Type B pancreatic cell (in vitro differentiated cells): ENCODE measurements at places on chromosomes 13 and 19. TPM values are rescaled to one million over a fixed set of nuclear protein-coding genes. Genes with fewer than 3 reads are reported as not detected.

Gene RETN
- not detected in 2 replicates for total RNA-seq

Gene GGN
- total RNA-seq = 1.1 and 1.5 TPM in 2 replicates

Gene LILRB3
- not detected in 2 replicates for total RNA-seq

Gene SLC25A42
- 10.0 and 13.4 TPM in 2 replicates for total RNA-seq

Gene COX7A1
- total RNA-seq = not detected in 2 replicates

DNA sequence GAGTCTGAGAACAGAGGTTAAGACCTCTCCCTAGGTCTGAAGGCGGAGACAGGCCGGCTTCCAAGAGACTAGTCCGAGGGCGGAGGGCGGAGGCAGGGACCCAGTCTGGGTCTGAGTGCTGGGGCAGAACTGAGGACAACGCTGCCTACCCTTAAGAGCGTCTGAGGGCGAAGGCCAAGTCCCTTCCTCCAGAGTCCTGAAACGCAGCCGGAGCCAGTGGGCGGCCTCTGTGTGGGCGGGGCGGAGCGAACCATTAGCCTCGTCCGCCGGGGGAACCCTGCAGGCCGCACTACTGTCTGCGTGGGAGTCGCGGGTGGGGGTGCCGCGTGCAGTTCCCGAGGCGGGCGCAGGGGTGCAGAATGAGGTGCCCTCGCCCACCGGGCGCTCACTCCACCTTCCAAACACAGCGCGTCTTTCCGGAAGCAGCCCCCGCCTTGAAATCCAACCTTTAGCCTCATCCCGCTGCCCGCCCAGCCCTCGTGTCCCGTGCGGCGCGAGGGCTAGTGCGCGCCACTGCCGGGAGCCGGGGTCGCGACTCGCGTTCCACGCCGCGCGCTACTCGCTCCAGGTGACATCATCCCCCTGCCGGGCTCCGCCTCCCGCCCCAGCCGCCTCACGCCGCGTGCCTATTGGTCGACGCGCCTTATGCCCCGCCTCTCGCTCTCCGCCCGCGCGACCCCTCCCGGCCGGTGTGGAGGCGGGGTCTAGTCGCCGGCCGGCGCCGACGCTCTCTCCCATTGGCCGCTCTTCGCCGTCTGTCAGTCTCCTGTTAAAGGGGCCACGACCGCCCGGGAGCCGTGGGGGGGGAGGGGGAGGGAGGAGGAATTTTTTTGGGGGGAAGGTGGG, at the start of gene C19orf73:
C19orf73 (minus strand) TSS at position 579 of the 846 bp plus-strand sequence; CDS start at position 458, 121 bp downstream.
- peak within 1 kb of the TSS; percentile 86 for H3K27ac ChIP-seq
- H3K27me3 ChIP-seq = peaks cover 21% of the 10 kb centered on the region
- H3K4me3 ChIP-seq = peak within 1 kb of the TSS; percentile 87
- peaks cover 23% of the 10 kb centered on the region for H3K4me1 ChIP-seq
- H3K36me3 ChIP-seq = no peaks in the 10 kb centered on the region
- DNase-seq = peak; percentile 97

DNA sequence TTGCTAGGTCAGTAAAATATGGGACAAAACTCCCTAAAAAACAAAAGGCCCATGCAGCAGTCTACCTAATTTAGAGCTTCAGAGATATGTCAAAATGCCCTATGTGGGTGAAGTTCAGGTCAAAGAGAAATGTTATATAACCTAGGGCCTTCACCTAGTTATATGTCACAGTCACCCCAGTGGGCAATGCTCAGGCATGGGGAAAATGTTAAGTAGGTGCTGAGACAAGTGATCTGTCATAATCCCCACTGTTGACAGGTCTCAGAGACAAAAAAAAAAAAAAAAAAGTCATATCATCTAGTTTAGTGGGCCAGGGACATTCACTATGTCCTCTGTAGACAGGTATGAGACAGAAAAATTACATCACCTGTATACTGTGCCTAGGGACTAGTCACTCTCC, 128.6 kb upstream of the ZNF91 start:
- no peak for DNase-seq
- H3K4me3 ChIP-seq = no peak overlapping the region
- H3K4me1 ChIP-seq = no peaks in the 10 kb centered on the region
- no peak overlapping the region for H3K27ac ChIP-seq
- no peaks in the 10 kb centered on the region for H3K27me3 ChIP-seq
- peaks cover 4% of the 10 kb centered on the region for H3K36me3 ChIP-seq

- H3K4me1 ChIP-seq = peaks cover 6% of the 10 kb centered on the region
- no peak overlapping the region for H3K27ac ChIP-seq
- peaks cover 7% of the 10 kb centered on the region for H3K36me3 ChIP-seq
- no peak for DNase-seq
- H3K27me3 ChIP-seq = no peaks in the 10 kb centered on the region
- no peak overlapping the region for H3K4me3 ChIP-seq
These were observed 69.1 kb downstream of the FNDC3A start for GRCh38 chr13:49044836-49045235.

GRCh38 chr19:58218899-58219298, 9.8 kb upstream of the ZNF544 start:
- no peaks in the 10 kb centered on the region for H3K27me3 ChIP-seq
- H3K27ac ChIP-seq = no peak overlapping the region
- no peak for DNase-seq

DNA sequence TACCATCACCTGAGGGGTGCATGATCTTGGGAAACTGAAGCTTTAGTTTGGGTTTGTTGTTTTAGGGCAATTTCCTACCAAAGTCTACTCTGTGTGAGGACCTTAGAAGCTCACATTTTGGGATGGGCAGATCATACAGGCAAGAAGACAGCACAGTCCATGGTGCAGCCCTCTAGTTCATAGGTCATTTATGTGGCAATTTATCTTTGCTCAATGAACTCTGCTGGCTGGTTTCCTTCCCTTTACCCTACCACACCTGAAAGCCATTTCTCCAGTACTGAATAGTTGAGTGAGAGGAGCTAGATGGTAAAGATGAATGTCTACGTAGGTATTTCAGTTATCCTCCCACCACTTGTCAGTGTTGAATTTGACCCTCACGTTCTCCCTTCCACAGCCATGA, 87.5 kb upstream of the KLF12 start:
- no peaks in the 10 kb centered on the region for H3K27me3 ChIP-seq
- H3K4me3 ChIP-seq = no peak overlapping the region
- DNase-seq = no peak
- no peaks in the 10 kb centered on the region for H3K36me3 ChIP-seq

DNA sequence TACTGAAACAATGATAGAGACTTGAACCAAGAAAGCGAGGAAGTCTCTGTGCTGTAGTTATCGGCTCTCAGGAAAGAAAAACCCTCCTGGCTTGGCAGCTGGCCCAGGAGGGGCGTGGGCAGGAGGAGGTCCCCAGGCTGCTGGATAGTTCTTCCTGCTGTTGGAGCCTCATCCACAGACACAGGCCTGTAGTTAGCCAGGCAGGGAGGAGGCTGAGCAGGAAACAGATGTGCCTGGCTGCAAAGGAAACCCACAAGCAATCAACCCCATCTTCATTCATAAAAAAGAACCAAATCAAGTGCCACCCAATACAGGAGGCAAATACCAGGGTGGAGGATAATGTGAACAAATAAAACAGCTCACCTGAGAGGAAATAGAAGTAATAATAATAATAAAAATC, 86.2 kb downstream of the IRS2 start:
- H3K36me3 ChIP-seq = no peaks in the 10 kb centered on the region
- no peak overlapping the region for H3K4me3 ChIP-seq
- peaks cover 10% of the 10 kb centered on the region for H3K4me1 ChIP-seq

DNA sequence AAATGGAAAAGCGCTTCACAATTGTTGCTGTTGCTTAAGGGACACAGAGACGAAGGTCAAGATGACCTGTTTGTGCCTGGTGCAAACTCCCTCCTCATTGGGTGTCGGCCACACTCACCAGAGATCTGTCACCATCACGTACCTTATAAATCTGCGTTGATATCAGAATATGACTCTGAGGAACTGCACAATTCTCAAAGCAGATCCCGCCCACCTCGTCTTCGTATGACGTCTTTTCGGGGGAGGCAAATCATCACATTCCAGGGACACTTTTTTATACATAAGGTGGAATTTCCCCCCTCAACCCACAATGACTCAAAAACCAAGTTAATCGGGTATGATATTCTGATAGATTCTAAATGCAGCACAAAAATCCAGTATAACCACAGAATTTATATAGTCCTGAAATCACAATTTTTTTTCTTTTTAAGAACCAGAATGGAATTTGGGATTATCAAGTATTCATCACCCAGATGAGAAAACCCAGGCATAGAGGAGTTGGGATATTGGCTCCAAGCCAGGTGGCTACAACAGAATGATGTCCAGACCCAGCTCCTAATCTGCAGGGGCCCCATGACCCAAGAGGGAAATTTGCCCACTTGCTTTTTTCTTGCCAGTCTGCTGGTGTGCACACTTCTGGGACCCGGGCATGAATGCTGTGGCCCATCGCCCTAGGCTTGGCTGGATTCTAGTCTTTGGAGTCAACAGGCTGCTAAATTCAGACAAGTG, 50.6 kb upstream of the MTIF3 start:
- no peak for DNase-seq
- no peaks in the 10 kb centered on the region for H3K36me3 ChIP-seq
- H3K4me1 ChIP-seq = peaks cover 5% of the 10 kb centered on the region
- H3K27ac ChIP-seq = no peak overlapping the region
- H3K4me3 ChIP-seq = no peak overlapping the region
- H3K27me3 ChIP-seq = peaks cover 10% of the 10 kb centered on the region

DNA sequence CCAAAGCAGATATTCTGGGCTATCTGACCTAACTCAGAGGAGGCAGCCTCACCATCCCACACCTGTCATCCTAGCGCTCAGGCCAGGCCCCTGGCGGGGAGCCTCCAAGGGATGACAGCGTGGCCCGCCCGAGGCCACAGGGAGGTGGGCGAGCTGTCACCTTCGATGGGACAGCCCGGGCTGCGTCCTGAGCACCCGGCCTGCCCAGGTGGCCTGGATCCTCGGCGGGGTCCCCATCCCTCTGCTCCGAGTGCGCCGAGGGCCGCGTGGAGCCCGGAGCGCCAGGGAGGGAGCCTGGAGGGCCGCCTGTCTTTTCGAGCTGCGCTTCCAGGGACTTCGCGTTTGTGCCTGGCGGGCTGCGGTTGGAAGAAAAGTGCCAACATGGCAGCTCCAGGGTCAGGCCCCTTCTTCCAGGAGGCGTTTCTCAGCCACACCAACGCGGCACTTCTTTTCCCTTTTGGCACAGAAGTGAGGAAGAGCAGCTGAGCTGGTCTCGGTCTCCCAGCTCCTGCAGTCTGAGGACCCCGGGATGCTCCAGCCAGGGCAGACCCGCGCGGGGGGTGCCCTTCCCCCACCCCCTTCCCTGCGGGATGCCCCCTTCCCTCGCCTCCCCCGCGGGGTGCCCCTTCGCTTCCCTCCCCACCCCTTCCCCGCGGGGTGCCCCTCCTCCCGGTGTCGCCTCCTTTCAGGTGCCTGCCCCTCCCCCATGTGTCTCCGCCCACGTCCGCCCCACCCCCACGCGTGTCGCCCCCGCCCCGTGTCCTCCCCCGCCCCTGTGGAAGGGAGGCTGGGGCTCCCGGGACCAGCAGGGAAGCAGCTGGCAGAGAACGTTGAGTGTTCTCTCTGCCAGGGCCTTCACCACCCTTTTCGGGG, 42.3 kb downstream of the GJA3 start:
- H3K27ac ChIP-seq = peak overlapping the region; percentile 79
- peak overlapping the region; percentile 87 for H3K4me3 ChIP-seq
- no peaks in the 10 kb centered on the region for H3K36me3 ChIP-seq
- DNase-seq = no peak

GRCh38 chr13:109204252-109204651, 574.8 kb downstream of the MYO16 start:
- no peak for DNase-seq
- no peak overlapping the region for H3K27ac ChIP-seq
- no peaks in the 10 kb centered on the region for H3K4me1 ChIP-seq
- no peak overlapping the region for H3K4me3 ChIP-seq

DNA sequence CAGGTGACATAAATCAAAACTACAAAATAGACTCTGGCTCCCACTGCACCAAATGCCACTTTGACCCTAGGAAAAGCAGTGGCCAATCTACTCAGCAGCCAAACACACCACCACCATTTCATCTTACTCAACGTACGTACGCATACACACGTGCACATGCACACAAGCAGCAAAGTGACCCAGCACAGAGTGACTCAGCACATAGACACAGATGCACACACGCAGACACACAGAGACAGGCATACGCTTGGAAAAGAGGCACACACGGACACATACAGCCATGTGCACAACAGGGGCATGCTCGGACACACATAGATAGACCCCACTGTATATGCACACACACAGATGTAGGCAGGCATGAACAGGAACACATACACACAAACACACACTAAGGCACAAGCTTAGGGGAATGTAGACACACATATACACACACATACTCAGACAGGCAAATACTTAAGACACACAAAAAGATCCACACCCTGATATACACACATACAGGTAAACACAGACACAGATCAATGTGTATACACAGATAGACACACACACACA, 37.3 kb downstream of the PEPD start:
- peaks cover 31% of the 10 kb centered on the region for H3K36me3 ChIP-seq
- H3K27me3 ChIP-seq = no peaks in the 10 kb centered on the region
- peaks cover 5% of the 10 kb centered on the region for H3K4me1 ChIP-seq
- no peak for DNase-seq

DNA sequence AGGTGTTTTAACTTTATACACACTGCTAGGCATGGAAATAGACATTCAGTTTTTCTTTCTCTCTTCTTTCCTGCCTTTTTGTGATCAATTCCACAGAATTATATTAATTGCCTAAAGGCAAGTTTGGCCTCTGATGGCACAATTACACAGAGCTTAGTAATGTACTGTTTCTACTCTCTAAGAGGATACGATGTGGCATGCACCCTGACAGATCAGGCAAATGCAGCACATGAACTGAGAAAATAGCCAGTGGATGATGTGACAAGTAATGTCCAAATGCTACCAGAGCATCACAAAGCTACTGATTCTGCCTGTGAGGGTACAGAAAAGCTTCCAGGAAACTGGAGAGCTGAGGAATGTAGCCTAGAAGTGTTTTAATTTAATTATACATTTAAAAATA, 233.8 kb upstream of the PRR20A start:
- H3K36me3 ChIP-seq = no peaks in the 10 kb centered on the region
- H3K27me3 ChIP-seq = no peaks in the 10 kb centered on the region
- peaks cover 8% of the 10 kb centered on the region for H3K4me1 ChIP-seq
- H3K27ac ChIP-seq = no peak overlapping the region
- no peak overlapping the region for H3K4me3 ChIP-seq

GRCh38 chr13:110524541-110525257, 36.8 kb downstream of the RAB20 start:
- H3K27me3 ChIP-seq = no peaks in the 10 kb centered on the region
- no peak overlapping the region for H3K4me3 ChIP-seq
- H3K36me3 ChIP-seq = no peaks in the 10 kb centered on the region
- no peak for DNase-seq
- H3K4me1 ChIP-seq = peaks cover 25% of the 10 kb centered on the region

DNA sequence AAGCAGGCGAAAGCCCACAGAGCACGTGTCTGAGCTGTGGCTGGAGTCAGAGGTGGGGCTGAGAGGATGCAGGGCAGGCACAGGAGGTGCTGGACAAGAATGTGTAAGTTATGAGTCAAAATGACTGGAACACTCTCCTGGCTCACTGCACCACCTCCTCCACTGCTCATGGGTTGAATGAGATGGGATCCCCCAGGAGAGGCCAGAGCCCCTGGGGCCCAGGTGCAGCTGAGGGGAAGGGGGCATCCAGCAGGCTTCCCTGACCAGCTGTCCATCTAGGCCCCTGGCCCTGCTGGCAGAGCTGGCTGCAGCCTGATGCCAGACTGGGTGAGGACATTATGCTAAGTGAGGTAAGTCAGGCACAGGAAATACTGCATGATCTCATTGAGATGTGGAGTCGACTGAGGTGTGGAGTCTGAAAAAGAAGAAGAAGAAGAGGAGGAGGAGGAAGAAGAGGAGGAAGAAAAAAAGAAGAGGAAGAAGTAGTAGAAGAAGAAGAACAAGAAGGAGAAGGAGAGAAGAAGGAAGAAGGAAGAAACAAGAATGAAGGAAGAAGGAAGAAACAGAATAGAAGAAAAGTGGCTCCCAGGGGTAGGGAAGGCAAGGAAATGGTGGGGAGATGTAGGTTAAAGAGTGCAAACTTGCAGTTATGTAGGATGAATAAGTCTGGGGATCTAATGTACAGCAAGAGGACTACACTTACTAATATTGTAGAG, 747.4 kb downstream of the UQCRFS1 start:
- H3K4me1 ChIP-seq = peaks cover 12% of the 10 kb centered on the region
- no peak overlapping the region for H3K4me3 ChIP-seq
- DNase-seq = no peak
